8988T (cell line): ENCODE measurements at places on chromosomes 5 and 9.

GRCh38 chr5:156331181-156331580 lies 4.2 kb downstream of the SGCD start:
- no peak for DNase-seq

GRCh38 chr5:154794525-154795234 lies 39.5 kb downstream of the LARP1 start:
- DNase-seq = no peak

GRCh38 chr9:126398403-126399058 lies 71.9 kb downstream of the MVB12B start:
- peak; percentile 82 for DNase-seq

DNA sequence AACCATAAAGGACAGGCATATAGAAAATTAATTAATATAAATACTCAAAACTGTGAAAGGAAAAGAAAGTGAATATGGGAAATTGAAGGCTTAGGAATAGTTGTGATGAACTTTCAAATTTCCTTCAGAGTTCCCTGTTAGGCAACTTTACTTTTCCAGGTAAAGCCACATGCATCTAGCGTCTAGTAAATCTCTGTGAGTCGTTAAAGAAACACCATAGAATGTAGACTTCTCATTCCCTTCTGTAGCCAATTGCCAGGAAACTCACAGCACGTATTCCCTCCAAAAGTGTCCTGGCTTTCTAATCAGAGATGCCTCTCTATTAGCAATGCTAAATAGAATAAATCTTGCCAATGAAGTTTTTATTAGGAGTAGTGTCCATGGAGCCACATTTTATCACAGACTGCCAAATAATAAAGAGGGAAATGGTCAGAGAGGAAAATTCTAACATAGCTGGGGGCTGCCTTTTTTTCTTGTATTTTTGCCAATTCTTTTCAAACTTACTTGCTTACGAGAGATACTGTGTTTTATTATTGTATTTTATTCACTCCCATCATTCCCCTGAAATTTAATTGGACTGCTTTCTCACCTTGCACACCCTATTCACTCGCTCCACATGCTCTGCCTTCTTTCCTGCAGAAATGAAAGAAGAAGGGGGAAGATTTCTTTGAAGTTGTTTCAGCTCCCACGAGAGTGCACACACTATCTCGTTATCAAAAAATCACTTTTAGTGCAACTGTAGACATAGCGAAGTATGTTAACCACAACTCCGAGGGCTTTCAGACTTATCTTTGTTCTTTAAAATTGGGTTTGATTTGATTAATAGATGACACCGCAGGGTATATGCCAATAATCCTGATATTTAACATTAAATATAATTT lies 439.0 kb downstream of the CSNK1G3 start:
- no peak for DNase-seq

DNA sequence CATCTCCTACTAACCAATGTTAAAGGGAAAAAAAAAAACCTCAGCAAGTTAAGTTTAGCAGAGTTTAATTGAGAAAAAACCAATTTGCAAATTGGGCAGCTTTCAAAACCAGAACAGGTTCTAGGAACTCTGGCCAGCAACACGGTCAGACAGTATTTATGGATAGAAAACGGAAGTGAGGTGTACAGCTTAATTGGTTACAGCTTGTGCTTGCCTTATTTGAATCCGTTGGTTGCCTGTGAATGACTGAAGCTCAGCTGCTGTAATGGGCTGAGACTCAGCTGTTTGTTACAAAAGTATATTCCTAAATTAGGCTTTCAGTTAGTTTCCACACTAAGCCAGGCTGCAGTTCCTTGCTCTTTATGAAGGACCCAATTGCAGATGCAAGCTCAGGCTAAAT lies 217.0 kb downstream of the SREK1 start:
- DNase-seq = no peak

- no peak for DNase-seq
Observed at GRCh38 chr5:147113967-147114366, 120.9 kb upstream of the STK32A start.

- DNase-seq = peak; percentile 68
Observed at GRCh38 chr5:151447174-151448037, at the start of gene SLC36A1. Gene SLC36A1 (plus strand): TSS chr5:151447603. CDS start chr5:151458793, 11,190 bp downstream.

- DNase-seq = no peak
Observed at GRCh38 chr5:5487585-5488360, 65.3 kb downstream of the ICE1 start.

GRCh38 chr5:130025511-130025910 lies 121.2 kb downstream of the CHSY3 start:
- no peak for DNase-seq

DNA sequence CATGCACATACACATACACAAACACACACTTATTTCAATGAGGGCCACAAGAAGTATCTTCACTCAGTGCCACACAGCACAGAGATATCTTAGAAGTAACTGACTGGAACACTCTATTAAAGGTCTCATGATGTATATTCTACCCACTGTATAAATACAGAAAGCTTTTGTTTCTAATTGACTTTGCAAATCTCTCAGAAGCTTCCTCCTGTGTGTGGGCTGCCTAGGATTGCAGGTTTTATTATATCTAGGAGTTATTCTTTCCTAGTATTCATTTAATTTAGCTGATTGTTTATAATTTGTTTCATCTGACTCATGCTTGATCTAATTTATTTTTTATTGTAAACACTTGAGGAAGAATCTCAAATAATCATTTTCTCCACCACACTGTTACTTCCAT lies 262.4 kb upstream of the ACTBL2 start:
- DNase-seq = no peak

GRCh38 chr5:126410623-126411022 lies 12.6 kb upstream of the GRAMD2B start:
- no peak for DNase-seq

GRCh38 chr5:58148254-58148775 lies 311.6 kb downstream of the PLK2 start:
- no peak for DNase-seq

DNA sequence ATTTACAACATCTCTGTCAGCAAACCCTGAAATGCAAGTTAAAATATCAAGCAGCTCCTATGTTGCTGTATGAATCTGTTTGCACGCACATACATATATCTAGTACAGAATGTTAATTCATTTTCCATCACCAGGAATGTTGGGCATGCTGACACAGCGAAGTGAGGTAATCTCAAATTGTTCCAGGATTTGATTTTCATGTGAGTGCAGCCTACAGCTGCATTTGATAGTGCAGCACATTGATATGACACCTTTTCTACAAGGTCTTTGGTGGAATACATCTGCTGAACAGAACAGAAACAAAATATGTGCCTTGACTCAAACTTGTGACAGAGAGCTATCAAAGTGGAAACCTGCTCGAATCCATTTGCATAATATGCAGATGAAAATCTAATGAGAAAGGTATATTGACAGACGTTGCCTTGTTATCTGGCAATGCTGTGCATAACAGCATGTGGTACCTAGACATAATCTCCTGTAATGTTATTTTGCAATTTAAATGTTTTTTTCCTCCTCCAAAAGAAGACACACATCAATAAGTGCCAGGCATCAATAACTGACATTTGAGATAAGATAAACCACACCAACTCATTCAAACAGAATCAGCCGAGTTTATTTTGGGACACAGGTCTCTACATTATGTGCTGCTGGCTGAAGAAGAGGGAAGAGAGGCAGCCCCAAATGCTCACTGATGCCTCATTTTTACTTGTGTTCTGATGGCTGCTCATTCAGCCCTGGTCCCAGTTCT lies 512.2 kb downstream of the ZNF608 start:
- DNase-seq = no peak

- DNase-seq = no peak
Observed at GRCh38 chr5:36066540-36067210, at the start of gene UGT3A2. Gene UGT3A2 (minus strand): TSS chr5:36066882. CDS start chr5:36066789, 93 bp downstream.
